ENCODE measurements at places on chromosomes 7 and 10.

DNA sequence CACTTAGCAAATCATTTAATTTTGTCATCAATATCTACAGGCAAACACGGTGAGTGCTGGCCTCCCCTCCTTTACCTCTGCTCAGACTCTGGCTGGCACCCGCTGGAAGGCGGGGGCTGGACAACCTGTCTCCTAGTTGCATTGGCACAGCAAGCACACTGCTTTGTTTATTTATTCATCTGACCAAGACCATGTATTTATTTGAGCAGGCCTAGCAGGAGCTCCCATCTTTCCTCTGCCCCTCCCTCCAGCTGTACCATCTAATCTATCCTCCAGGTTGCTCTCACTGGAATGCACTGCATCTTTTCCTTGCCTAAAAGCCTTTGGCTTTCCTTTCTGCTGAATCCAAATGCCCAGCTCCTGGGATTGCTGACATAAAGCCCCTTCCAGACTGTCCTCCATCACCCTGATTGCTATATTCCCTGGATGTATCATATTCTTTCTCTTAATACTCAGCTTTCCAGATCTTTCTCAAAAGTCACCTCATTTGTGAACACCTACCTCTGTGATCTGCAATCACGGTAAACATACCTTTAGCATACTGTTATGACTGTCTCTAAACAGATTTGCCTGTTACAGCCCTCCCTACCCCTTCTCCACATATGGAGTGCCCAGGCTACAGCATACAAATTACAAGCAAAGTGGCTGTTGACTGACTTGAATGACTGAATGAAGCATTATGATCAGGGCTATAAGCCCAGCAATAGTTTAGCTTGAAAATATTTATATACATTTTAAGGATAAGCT, 9.6 kb downstream of the ELMO1 start:
- DNase-seq: no peak

- no peak for DNase-seq
Measured at GRCh38 chr7:30038196-30038980, 10.2 kb downstream of the PLEKHA8 start.

DNA sequence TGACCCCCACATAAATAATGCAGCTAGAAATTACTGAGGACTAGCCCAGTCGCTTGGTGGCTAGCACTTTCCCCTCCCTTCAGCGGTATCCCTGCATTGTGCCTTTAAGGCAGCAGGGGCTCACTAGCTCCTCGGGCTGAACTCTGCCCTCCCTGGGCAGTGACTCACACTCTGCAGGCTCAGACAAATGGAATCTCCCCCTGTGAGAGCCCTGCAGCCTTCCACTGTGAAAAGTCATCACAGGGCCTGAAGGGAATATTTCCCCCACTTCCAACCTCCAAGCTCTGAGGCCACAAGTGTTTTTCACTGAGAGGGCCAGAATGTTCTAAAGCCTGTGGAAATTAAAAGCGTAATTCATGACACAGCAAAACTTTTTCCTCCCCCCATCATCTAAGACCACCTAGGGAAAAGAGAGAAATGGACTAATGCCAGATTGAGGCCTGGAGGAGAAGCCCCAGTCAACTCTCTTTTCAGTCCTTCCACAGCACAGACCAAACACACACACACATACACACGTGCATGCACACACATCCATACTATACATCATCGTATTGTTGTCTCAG, 93.6 kb upstream of the COL1A2 start:
- DNase-seq: no peak

- peak; percentile 45 for DNase-seq
Measured at GRCh38 chr7:32479574-32480200, 10.5 kb downstream of the LSM5 start.

DNA sequence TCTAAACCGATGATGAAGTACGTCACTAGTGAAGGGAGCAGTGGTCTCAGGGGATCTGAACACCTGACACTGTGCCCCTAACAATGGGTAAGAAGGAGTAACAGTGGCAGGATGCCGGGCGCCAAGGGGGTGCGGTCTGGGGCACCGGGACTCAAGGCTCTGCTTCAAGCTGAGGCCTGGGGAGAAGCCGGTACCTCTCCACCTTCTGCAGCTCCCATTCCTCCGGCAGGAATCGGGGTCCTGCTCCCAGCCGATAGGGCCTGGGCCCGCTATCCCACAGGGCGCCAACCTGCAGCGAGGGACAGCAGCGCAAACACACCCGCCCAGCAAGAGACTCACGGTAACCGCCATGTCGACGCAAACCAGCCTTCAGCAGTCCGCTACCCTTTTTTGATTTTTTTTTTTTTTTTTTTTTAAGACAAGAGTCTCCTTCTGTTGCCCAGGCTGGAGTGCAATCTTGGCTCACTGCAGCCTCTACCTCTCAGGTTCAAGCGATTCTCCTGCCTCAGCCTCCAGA, 8.8 kb upstream of the CHST12 start:
- no peak for DNase-seq

DNA sequence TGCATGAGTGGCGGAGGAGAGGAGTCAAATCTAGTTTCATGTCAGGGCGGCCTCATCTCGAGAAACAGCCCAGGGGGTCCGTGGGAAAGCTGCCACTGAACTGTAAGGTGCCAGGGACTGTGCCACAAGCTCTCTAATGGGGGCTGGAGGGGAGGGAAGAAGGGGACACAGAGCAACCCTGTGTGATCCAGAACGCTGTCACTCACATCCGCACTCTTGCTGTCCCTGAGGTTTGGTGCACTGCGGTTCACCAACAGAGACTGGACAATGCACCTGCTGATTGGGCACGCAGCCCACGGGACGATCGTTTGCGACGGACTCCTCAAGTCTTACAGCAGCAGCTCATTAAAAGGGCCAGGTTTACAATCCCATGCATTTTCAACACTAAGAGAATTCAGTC, 47.7 kb downstream of the AMZ1 start:
- no peak for DNase-seq

- DNase-seq: no peak
Measured at GRCh38 chr10:61280303-61280702, 172.9 kb downstream of the TMEM26 start.

DNA sequence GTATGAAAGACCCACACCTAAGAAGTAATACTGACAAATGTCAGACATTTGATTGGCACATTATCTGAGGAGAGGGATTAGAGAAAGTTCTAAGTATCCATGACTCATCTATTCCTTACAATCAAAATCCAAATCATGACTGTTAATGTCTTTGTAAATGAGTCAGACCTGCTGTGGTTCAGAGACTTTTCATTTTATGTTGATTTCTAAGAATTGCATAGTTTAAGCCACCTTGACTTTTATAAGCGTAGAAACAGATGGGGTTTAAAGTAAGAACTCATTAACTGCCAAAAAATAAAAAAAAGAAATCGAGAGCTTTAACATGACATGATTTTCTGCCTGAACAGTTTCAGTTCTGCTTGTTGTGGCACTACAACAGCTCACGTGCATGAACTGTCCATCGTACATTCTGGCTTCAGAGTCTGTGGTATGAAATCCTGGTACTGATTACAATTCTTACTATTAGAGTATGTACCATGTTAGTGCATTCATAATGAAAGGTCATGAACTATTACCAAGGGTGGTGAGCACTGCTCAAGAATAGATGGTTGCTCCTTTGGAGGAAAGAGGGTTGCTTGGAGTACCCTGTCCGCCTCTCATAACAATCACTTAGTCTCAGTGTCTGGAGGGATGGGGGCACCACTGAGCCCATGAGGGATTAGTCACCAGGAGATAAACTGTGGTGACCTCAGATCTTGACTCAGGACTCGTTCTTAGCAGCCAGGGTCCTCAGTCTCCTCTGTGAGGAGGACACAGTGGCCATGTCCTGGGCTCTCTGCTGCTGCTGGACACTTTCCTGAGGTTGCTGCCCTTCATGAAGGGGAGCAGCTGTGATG, 42.2 kb downstream of the ACSM6 start:
- no peak for DNase-seq

- no peak for DNase-seq
Measured at GRCh38 chr7:80224415-80224814, 89.8 kb downstream of the GNAI1 start.

DNA sequence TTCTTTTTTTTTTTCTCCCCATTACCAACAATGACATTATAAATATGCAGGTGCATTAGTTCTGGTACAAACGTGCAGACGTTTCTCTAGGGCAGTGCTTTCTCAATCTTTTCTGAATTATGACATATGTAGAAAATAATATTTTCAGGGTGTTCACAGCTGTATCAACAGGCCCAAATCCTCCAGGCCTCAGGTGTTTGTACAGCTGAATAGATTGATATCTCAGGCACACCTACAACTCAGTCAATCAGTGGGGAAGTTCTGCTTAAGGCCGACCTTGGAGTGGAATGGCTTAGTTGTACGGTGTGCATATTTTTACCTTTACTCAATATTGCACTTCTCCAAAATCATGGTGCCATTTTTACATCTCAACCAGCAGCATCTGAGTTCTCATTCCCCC, 71.6 kb downstream of the CACNB2 start:
- no peak for DNase-seq

DNA sequence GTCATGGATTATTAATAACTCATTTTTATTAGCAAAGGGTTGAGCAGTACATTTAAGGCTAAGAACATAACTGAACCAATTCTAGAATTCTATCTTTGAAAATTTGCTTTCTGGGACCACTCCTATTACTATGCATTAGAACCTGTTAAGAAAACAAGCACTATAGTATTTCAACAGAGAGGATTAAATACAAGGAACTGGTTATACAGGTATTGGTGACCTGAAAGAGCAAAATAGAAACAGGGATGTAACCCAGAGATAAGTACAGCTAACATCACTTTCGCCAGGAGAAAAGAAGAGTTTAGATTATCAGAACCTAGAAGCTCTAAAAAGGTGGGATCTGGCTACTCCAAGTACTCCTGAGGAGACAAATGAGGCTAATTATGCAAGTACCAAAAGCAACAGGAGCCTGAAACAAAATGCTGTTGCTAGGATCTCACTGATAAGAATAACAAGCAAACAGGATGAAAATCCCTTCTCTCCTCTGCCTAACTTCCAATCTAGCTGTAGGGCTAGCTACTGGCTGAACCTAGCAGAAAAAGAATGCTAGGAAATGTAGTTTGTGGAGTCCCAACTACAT, 32.1 kb upstream of the ELAPOR2 start:
- no peak for DNase-seq

GRCh38 chr10:90126256-90126595, 424.8 kb downstream of the KIF20B start:
- no peak for DNase-seq
